B cell (primary cell): ENCODE measurements at places on chromosomes 1 and 21. TPM values are rescaled to one million over a fixed set of nuclear protein-coding genes. Genes with fewer than 3 reads are reported as not detected.

GRCh38 chr1:92909321-92909720 lies 51.9 kb downstream of the DIPK1A start:
- H3K4me3 ChIP-seq, result no peak overlapping the region
- H3K27ac ChIP-seq, result no peak overlapping the region
- peaks cover 12% of the 10 kb centered on the region for H3K36me3 ChIP-seq
- H3K27me3 ChIP-seq, result no peaks in the 10 kb centered on the region
- no peak for DNase-seq

COA6 gene
- 12.5 and 14.8 TPM in 2 replicates for total RNA-seq

DNA sequence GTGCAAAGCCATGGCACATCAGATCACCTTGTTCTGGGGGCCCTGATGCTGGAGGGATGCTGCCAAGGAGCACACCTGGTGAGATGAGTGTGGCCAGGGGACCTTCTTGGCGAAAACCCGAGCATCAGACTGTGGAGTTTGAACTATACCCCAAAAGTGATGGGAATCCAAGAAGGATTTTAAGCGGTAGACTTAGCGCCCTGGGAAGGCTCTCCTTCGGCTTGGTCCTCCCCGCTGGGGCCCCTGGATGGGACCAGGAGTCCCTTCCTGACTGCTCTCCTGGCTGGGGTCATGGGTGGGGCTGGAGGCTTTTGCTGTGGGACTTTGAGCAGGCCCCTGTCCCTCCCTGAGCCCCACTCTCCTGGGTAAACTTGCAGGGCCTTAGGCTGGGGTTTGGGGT lies 10.5 kb downstream of the ZNF362 start:
- H3K27me3 ChIP-seq, result no peaks in the 10 kb centered on the region
- no peak overlapping the region for H3K27ac ChIP-seq
- peaks cover 17% of the 10 kb centered on the region for H3K36me3 ChIP-seq
- no peak for DNase-seq

TPRG1L gene
- total RNA-seq, result 47.5 and 48.6 TPM in 2 replicates
